ENCODE measurements at places on chromosomes 13 and 19.

- no peak for DNase-seq
These were observed 63.5 kb downstream of the SIAH3 start for GRCh38 chr13:45788011-45788410.

DNA sequence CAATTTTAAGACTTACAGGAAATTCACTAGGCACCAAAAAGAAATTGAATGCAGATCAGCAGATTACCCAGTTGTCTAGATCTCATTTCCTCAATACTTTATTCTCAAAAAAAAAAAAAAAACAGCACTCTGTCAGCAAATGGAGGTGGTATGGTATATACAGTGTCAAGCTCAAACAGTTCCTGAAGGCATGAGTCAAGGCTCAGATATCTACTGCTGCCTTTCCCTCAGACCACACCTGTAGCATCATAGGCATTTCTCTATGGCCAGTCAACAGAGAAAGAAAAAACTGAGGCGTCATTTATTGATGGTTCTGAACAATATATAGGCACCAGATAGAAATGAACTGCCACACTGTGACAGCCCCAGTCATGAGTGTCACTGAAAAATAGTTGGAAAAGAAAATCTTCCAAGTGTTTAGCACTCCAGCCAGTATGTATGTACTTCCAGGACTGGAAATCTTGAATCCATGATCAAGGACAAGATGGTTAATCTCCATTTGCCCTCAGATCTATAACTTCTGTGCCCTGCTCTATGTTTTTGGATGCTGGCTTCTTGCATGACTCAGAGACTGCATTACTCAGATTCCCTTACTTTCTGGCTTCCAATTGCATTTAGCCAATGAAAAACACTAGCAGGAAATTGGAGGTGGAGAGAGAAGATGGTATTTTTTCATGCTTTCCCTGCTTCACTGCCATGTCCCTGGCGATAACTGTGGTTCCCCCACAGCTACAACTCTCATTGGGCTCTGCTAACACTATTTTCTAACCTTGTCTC is 8.4 kb upstream of the COG3 start:
- DNase-seq, result no peak

- DNase-seq, result no peak
These were observed 25.0 kb downstream of the SH3GL1 start for GRCh38 chr19:4375164-4376027.

- DNase-seq, result no peak
These were observed 78.5 kb downstream of the SCGB2B2 start for GRCh38 chr19:34598217-34599155.

DNA sequence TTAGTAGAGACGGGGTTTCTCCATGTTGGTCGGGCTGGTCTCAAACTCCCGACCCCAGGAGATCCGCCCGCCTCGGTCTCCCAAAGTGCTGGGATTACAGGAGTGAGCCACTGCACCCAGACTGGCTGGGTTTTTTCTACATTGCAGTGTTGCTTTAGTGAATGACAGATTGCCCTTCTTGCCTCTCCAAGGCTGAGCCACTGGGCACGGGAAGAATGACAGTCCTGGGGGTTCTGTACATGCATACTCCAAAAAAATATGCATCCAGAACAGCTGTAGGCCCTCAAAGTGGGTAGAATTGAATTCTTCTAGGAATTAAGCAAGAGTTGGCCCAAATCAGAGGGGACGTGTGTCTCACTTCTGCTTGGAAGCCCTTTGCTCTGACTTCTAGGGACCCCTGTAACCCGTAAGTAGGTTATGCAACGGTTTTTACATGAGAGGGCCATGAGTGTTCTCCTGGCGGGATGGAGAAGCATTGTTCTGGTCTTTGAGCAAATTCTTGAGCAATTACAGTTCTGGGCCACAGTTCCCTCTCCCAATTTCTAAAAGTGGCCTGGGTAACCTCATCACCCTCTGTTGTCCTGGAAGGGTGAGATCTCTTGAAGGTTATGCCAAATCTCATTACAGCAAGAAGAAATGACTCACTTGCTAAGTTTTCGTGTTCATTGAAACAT is 3.6 kb downstream of the ACTN4 start:
- no peak for DNase-seq

All from kidney epithelial cell (primary cell).